ENCODE measurements at places on chromosomes 13 and 19.

DNA sequence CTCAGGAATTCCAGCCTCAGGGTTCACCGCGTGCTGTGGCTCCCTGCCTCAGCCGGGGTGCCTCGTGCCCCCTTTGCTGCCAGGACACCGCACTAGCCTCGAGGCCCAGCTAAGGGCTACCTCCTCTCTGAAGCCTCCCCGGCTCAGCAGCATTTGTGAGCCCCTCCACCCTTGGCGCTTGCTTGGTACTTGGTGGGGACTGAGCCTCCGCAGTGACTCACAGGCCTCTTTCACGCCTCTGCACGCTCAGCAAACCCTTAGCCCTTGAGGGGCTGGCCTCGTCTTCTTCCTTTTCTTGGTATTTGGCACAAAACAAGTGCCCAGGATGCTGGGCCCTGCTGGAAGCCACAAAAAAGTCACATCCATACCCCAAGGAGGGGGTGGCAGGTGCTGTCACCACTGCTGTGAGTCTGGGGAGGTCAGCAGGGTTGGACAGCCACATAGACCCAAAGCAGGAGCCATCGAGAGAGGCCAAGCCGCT, 85.4 kb upstream of the TM9SF2 start:
- no peak for DNase-seq

GRCh38 chr13:111370570-111371535, 50.4 kb downstream of the TEX29 start:
- DNase-seq = no peak

GRCh38 chr13:42275098-42275471, 3.1 kb downstream of the AKAP11 start:
- no peak for DNase-seq

DNA sequence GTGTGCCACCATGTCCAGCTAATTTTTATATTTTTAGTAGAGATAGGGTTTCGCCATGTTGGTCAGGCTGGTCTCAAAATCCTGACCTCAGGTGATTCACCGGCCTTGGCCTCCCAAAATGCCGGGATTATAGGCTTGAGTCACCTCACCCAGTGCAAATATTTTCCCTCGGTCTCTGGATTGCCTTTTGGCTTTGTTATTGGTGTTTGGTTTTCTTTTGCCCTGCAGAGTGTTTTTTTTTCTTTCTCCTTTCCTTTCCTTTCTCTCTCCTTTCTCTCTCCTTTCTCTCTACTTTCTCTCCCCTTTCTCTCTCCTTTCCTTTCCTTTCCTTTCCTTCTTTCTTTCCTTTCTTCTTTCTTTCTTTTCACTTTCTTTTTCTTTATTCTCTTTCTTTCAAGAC, 33.2 kb downstream of the KDM4B start:
- no peak for DNase-seq

DNA sequence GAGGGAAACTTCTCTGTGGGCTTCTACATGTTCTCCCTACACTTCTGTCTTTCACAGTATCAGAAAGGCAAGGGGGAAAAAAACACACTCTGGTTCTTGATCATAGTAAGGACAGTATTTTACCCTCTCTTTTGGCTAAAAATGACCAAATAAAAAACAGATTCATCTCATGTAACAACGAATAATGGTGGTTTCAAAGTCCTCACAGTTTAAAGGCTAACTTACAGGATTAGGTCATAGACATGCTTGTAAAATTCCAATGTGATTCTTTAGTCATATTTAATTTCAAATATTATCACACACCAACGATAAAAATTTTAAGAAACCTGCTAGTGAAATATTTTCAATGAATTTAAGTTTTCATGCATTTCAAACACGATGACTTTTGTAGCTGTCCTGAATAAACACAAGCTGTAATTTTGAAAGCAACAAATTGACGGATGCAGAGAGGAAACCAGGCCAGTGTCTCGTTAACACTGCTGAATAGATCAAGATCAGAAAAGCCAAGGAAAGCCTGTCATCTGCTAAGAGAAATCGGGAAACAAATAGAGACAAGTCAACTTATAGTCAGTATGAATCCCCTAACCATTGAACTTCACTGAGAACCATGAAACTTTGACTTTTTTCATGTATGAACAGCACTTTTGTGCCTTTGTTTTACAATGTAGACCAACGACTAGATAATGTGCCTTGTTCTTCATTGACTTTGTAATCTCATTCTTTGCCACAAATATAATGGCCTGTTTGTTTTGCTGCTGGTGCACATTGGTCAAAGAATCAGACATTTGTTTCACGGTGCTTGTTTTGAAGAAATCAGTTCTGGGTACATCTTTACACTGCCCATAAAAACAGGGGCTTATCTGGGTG, 22.0 kb downstream of the MBNL2 start:
- no peak for DNase-seq

GRCh38 chr13:73210218-73210883, 151.5 kb downstream of the KLF5 start:
- DNase-seq = no peak

GRCh38 chr13:99464441-99464949, 36.8 kb upstream of the TM9SF2 start:
- DNase-seq = no peak

DNA sequence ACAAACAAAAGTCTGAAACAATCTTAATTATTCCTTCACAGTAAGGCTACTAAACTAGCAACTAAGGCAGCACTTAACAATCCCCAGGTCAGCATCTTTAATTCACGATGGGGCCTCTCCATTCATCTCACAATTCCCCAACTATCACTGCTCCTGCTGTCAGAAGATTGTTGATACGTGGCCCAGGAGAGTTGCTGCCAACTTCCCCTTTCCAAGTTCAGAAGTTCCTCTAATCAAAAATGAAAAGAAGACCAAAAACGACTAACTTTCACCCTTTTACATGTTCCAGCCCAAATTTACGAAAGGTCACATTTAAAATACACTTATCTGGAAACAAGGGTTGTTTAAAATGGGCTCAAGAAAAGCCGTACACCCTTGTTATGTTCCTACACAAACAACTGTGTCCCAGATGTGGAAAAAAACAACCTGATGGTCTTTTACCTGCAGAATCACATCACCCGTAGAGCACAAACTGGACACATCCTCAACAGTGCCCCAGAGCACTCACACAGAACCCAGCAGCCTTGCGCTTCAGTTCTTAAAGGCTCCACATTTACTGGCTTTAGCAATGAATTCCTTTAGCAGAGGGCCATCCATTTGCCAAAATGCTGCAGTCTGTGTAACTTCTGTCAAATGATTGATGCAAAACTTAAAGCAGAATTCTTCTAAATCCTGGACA, 38.0 kb downstream of the PHF11 start:
- no peak for DNase-seq

DNA sequence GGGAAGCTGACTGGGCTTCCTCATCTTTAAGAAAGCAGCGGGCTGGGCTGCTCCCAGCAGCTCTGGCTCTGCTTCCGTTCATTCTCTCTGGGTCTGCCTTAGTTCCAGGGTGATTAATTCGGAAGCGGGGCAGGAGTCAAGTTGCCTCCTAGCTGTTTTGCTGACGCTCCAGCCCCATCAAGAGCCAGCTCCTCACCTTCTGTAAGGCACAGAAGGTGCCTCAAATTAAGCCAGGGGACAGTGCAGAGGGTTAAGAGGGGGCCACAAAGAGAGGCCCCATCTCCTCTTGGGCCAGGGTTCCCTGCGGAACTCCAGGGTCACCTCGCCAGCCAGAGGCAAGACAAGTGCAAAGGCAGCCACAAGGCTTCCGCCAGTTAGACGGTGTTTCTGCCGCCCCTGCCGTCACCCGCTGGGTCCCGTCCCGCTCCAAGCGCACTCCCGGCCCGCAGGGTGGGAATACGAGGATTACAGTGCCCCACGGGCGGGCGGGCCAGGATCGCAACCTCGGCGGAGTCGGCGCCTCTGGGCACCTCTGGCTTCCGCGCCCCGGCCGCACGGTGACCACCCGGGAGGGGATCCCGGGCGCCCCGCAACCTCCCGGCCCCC, 508 bp downstream of the SLC15A1 start:
- no peak for DNase-seq

- DNase-seq = no peak
Measured at GRCh38 chr19:34573226-34573864, 91.8 kb downstream of the WTIP start.

DNA sequence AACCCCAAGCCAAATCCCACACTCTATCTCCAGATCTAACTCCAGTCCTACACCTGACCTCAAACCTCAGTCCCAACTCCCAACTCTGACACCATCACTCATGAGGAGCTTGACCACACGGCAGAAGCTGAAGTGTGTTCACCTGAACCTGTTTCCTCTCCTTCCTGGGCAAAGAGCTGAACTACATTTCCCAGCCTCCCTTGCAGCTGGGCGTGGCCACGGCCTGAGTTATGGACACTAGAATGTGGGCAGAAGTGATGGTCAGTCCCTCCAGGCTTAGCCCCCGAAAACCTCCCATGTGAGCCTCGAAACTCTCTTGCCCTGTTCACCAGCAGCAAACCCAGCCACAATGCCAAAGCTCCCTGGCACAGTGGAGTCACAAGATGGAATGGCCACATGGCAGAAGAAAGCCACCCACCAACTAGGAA, 19.5 kb upstream of the MEIS3 start:
- no peak for DNase-seq

- no peak for DNase-seq
Measured at GRCh38 chr19:16398530-16399249, 73.1 kb downstream of the EPS15L1 start.

- no peak for DNase-seq
Measured at GRCh38 chr19:33273881-33274662, 28.3 kb downstream of the CEBPA start.

- DNase-seq = peak; percentile 88
Measured at GRCh38 chr19:12757544-12758274, 6.1 kb downstream of the BEST2 start.

DNA sequence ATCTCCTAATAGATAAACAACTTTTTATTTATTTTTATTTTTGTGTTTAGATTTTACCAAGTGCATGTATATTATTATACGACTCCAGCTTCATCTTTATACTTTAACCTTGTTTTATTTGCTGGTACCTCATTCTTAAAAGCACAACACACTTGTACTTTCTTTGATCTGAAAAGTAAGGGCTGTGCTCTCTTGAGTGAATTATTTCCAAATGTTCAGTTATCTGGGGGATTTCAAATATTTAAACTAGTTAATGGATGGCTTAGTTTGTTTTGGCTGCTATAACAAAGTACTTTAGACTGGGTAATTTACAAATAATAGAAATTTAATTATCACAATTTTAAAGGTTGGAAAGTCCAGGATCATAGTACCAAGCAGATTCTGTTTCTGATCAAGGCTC, 1148.2 kb upstream of the PCDH9 start:
- DNase-seq = no peak

DNA sequence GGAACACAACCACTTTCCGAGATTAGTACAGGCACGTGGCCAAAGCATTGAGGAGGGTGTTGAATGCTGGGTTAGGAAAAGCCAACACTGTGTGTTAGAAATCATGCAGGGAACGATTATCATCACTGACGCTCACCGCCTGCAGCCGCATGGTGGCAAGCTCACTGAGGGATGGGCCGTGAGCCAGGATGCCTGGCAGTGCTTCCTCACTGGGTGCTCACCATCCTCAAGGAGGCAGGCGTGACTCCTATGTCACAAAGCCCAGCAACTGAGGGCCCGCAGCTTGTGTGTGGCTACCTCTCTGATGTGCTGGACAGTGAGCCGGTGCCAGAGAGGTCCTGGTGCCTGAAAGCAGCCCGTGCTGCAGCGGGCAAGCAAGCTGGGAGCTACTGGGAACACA, 30.4 kb upstream of the TIMM44 start:
- peak; percentile 78 for DNase-seq

- DNase-seq = no peak
Measured at GRCh38 chr13:36363366-36363863, 17.2 kb upstream of the SPART start.

GRCh38 chr13:50887151-50887550, 22.4 kb upstream of the RNASEH2B start:
- no peak for DNase-seq

- DNase-seq = no peak
Measured at GRCh38 chr13:113211774-113212173, 2.4 kb downstream of the CUL4A start.

DNA sequence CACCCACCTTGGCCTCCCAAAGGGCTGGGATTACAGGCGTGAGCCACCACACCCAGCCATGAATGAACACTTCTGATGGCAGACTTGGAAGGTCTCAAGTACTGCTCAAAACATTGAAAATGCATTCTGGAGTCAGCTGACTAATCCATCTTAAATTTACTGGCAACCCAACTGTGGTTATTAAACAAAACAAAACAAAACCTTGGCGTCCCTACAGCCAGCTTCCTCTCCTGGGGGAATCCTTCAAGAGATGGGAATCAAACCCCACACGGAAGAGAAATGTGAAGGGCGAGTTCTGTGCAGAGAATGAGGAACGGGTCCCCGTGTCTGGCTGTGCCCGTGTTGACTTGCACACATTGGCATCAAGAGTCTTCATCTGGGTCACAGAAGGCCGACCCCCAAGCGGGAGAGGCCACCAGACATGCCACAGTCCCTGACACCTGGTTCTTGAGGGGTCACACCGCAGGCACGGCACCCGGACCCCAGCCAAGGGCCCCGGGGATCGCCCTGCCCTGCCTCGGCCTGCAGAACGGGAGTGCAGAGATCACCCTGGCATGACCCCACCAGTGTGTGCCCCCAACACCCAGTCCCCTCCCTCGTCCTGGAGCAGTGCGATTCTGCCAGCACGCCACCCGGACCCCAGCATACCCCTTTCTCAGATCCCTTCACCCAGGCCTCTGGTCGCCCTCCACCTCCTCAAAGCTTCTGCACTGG, 3.2 kb downstream of the MAP2K2 start:
- DNase-seq = peak; percentile 60

GRCh38 chr19:15644816-15645215, 4.1 kb downstream of the CYP4F3 start:
- no peak for DNase-seq

- DNase-seq = no peak
Measured at GRCh38 chr13:79194272-79194671, 211.8 kb downstream of the RBM26 start.

GRCh38 chr13:21686751-21687391, 16.0 kb downstream of the FGF9 start:
- no peak for DNase-seq

DNA sequence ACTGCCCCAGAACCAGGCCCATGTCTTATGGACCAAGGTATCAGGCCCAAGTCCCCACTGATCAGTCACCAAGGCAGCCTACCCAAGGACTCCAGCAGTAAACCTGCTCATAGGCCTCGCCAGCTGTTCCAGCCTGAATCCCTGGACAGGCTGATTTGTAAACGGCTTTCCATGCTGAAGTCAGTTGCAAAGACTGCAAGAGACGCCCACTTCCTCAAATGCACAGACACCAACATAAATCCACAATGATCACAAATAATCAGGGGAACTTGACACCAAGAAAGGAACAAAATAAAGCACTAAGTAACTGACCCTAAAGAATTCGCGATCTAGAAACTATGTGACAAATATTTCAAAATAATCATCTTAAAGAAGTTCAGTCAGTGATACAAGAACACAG, 75.2 kb downstream of the RXFP2 start:
- DNase-seq = no peak

DNA sequence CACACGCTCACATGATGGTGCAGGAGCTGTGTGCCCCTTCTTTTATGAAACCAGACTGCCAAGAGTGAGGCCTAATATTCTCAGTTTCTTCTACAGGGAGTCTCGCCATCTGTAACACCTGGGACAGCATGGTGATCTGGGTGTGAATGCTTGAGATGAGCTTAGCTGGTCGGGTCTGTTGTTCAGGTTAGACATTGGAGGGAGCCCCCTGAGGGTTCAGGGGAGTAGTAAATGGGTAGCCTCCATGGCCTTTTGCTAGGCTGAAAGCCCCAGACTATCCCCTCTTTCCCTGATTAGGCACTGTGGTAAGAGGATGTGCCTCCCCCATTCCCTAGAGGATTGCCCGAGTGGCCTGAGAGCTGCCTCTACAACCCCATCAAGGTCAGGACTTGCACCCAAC, 1916.1 kb downstream of the PCDH9 start:
- no peak for DNase-seq

Measured in Right ventricle myocardium inferior (tissue), 1 donor.